ENCODE measurements at places on chromosomes 2 and 18. TPM values are rescaled to one million over a fixed set of nuclear protein-coding genes. Genes with fewer than 3 reads are reported as not detected.

Gene FTCDNL1
- 1.3 TPM for polyA plus RNA-seq

Gene GREB1L
- 3.1 TPM for polyA plus RNA-seq

Gene EVA1A
- polyA plus RNA-seq, result 13.1 TPM

Gene ATG4B
- polyA plus RNA-seq, result 83.8 TPM

Gene TTN
- 1.2 TPM for polyA plus RNA-seq

Gene GALNT5
- polyA plus RNA-seq, result 0.48 TPM

Gene GPC1
- polyA plus RNA-seq, result 46.6 TPM

Gene BOLL
- not detected for polyA plus RNA-seq

GRCh38 chr18:48023334-48024008, 93.0 kb upstream of the SMAD2 start:
- DNase-seq, result peak; percentile 62

- no peak for DNase-seq
Observed at GRCh38 chr2:37780387-37780676, 108.9 kb upstream of the CDC42EP3 start.

DNA sequence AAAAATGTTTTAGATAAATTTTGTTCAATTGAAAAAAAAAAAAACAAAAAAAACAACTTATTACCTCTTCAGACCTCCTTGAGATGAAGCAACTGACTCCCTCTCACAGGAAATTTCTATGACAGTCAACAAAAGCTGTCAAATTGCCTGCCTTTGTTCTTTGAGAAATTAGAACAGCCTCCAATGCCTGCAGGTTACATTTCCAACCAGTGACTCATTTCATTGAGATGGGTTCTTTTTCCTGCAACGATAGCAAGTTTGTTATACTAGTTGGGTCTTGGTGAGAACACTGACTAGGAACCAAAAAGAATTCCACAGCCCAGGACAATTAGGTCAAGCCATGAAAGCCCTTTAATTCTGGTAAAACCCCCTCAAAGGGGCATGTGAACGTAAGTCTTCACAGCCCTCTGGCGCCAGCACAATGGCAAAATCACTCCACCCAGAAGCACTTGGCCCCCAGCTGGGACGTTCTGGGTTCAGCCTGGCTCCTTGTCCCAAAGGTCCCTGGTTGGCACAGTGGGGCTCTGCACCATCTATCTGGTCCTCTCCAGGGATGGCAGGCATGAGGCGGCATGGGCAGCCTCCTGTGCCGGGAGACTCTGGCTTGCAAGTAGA, 87.0 kb downstream of the SPP2 start:
- no peak for DNase-seq

- DNase-seq, result no peak
Observed at GRCh38 chr2:239149501-239149900, 251.3 kb downstream of the HDAC4 start.

DNA sequence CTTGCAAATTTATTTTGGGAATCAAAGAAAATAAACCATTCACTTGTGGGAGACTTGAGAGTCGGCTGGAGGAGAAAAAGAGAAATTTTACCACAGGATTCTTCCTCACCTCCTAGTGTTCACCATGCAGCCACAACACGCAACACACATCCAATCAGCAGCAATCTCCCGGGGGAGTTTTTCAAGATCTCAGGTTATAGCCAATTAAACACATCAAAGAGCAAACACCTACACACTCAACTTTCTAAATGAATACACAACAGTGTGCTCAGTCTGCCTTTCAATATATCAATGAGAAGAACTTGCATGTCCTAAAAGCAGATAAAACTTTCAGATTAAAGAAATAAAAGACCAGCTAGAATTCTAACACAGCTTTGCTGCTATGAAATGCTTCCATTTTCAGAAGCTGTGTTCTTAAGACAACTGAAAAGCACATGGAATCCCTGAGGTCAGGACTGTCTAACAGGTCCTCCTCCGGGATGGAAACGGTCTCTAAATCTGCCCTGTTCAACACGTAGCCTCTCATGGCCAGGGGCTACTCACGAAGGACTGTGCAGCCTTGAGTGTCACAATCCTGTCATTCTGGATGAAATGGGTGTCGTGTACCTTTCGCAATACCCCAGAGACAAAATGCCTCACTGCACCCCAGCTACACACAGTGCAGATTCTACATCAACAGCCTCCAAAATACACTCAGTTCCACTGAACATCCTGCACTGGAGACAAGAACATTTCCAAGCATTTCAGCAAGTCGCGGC, 84.2 kb downstream of the ZNF516 start:
- DNase-seq, result no peak

DNA sequence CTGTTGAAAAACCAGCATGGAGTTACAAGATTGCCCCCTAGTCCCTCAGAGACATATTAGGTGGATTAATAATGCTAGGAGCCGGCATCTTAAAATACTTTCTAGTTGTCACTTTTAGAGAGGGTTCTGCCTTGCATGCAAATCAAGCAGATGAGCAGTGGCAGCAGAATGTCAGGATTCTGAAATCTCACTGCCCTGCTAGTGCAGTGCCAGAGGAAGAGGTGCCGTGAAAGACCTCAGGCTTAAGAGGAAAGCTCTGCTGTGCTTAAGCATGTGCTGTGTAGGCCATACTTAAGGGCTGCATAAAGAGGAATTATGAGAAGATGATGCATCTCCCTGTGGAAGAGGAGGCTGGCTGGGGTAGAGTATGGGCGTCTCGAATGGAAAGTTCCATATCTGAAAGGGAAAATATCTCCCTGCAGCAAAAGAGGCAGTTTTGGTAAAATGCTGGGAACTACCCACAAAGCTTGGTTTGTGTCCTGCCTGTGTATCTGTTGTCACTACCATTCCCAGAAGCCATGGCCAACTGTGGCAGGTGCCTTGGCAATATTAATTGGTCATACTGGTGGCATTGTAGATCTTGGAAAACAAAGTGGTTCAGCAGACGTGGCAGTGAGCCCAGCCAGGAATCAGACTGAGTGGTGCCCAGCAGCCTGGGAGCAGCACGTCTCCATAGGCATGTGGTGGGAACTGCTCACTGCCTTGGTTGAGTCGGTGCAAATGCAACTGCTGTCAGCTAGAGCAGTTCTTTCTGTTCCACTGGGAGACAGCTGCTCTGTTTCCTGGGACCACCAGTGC, 131.9 kb downstream of the EVA1A start:
- DNase-seq, result no peak

GRCh38 chr2:140734992-140735391, 1395.8 kb downstream of the LRP1B start:
- no peak for DNase-seq

- DNase-seq, result no peak
Observed at GRCh38 chr18:48228301-48228715, 180.9 kb downstream of the ZBTB7C start.
